ENCODE measurements at places on chromosomes 16 and 17.

DNA sequence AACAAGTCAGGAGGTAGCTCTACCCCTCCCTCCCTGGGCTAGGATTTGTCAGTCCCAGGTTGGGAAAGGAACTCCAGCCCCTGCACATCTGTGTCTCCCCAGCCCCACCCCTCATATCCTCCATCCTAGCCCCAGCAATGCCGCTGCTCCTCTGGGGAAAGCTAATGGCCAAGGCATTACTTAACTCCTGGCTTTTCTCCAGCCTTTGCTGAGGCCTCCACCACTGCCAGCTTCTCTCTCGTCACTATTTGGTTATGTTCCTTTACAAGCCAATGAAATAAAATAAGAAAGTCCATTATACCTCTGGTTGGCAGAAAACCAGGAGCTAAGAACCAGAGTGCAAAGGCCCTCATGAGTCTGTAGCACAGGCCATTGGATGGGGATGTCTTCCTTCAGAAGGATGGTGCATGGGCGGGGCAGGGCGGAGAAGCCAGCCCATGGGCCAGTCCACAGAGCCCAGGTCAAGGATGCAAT, 171.0 kb downstream of the CCDC182 start:
- DNase-seq: no peak

DNA sequence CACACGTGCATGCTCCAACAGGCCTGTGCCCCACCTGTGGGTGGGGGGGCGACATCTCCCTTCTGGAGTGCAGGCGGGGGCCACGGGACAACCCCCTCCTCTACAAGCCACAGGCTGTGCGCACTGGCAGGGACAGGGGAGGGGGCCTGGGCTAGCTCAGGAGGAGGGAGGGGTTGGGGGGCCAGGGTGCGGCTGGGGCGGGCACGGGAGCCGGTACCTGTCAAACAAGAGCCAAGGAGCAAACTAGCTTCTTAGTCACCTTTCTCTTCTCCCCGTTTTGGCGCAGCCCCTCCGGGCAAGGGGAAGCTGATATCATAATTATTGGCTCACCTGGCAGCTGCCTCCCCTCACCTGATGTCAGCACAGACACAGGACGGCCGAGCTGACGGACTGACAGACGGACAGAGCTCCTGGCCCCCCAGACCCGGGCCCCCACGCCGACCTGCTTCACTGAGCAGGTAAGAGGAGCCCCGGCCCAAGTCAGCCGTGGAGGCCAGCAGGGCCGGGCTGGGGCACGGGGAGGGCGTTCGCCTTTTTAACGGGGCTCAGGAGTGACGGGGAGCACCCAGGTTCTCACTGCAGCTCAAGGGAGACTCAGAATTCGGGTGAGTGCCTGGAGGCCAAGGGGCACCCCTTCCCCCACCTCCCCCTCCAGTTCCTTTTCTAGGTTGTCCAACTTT, at the start of gene FOXN1:
Gene FOXN1, plus strand, starts transcription at position 363 of the 680 bp plus-strand sequence. CDS start 17,622 bp downstream, outside the sequence.
- no peak for DNase-seq

GRCh38 chr17:37535906-37536305, 46.2 kb downstream of the DUSP14 start:
- DNase-seq: no peak

DNA sequence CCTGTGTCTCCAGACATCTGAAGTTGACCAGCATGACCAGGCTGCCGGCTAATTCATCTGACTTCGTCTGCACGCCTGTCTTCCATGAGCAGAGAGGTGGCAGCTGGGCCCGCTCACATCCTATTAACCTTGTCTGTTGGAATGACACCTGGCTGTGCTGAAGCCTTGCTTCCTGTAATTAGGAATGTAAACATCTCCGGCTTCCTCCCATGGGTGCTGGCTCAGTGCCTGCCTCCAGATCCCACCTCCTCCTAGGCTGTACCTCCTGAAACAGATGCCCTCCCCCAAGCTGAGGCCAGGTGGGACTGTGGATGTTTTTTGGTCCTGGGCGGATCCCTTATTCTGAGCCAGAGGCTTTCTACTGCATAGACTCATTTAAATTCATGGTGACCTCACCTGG, 296.3 kb downstream of the HS3ST4 start:
- DNase-seq: no peak

DNA sequence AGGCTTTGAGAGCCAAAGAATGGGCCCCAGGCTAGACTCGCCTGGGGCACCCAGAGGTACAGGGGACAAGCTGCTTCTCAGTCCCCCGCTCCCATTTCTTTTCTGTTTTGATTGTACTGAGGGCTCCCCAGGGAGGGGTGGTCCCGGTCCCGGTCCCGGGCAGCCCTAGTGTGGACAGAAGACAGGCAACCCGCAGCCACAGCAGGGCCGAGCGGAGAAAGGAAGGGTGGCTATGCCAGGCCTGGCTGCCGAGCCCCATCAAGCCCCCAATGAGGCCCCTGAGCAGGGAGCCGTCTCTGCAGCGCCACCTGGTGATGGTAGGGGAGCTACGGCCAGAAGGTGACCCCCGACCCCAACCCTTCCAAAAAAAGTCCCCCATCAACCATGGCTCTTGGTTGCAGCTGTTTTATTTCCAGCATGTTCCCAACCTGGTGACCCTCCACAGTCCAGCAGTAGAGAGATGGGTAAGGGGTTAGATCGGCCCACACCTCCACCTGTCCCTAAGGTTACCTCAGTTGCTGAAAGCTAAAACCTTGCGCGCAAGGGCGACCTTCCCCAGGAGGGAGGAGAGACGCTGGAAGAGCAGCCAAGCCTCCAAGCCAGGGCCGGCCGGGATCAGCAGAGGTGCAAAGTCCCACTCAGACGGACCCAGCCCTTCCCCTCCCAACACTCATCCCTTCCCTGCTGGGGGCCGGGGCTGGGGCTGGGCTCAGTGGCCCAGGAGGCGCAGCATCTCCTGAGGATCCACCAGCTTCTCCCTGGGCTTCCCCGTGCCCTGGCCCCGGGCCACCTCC, 2.6 kb upstream of the GRIN2C start:
- DNase-seq: peak; percentile 87

- no peak for DNase-seq
Observed at GRCh38 chr17:27577121-27577761, 53.7 kb upstream of the LGALS9 start.

GRCh38 chr16:29729116-29729521, 16.7 kb downstream of the C16orf54 start:
- DNase-seq: no peak

- DNase-seq: no peak
Observed at GRCh38 chr17:48997827-48998586, 822 bp downstream of the IGF2BP1 start.

DNA sequence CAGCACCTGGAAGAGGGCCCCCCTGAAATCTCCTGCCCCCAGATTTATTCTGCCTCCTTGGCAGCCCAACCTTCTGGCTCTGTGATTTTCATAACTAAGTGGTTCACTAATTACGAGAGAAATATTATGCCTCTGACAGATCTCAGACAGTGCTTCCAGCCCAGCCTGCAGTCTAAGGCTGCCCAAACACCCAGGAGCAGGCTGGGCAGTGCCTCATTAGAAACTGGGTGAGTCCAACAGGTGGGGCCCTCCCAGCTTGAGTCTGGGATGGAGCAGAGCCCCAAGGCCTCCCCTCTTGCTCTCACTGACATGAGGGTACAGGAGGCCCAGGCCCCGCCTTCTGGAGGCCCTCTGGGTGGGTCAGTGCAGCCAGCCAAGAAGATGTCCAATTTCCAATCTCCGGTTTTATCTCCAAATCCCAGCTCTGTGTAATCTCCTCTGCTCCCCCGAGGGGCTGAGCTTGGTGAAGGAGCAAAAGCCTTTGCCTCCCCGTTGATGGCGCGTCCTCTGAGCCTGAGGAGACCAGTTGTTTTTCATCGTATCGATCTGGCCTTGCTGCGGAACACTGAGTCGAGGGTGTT, 20.1 kb upstream of the ABCC3 start:
- DNase-seq: no peak

DNA sequence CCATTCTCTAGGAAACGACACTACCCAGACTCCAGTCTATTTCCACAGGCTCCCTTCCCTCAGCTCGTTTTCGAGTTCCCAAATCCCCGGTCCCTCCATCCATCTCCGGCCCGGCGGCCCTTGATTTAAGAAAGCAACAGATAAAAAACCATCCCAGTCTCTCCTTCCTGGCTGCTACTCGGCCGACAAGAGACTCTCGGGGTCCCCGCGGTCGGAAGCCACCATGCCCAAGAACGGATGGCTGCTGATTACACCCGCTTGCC, 182 bp downstream of the RPL26 start:
- no peak for DNase-seq

GRCh38 chr16:81544700-81545271, 100.2 kb downstream of the CMIP start:
- no peak for DNase-seq

DNA sequence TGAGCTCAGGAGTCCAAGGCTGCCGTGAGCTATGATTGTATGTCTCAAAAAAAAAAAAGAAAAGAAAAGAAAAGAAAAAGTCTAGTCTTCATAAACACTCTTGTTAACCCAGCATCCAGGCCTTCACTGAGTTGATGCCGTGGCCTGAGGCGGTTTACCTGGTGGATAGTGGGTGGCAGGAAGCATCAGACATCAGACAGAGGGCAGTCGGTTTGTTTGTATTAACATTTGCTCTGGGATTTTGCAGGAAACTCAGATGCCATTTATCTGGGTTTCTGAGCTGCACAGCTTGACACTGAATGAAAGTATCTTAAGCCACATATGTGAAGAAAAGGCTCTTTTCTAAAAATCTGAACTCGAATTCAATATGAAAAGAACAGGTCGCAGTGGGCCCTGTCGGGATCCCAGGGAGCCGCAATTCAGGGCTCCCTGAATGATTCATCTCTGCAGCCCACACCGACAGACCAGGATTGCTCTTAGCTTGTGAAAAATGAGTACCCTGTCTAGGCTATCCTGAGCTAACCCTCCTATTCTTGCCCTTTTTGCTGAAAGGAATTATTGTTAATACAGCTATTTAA, 1.1 kb upstream of the DBNDD1 start:
- DNase-seq: no peak

- no peak for DNase-seq
Observed at GRCh38 chr16:3774156-3774767, 56.9 kb upstream of the TRAP1 start.

GRCh38 chr17:29342158-29342765, 47.9 kb upstream of the TAOK1 start:
- no peak for DNase-seq

DNA sequence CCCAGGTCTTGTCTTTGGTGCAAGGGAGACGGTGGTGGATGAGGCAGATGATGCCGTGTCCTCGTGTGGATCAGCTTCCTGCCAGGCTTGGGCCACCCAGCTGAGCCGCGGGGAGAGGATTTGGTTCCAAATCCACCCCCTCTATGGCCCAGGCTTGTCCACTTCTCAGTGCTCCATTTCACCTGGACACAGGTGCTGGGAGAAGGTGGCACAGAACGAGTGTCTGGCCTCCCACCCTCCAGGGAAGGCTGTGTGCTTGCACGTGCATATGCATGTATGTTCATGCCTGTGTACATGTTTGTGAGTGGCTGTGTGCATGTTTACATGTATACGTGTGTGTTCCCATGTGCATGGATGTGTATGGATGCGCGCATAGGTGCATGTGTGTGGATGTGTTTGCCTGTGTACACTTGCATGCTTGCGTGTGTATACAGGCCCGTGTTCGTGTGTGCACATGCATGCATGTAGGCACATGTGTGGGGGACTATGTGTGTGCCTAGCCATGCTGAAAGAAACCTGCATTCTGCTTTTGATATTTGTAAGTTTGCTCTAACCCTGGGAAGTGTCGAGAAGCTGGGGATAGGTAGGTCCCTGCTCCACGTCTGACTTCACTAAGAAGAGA, 196.3 kb downstream of the IRF8 start:
- DNase-seq: no peak

DNA sequence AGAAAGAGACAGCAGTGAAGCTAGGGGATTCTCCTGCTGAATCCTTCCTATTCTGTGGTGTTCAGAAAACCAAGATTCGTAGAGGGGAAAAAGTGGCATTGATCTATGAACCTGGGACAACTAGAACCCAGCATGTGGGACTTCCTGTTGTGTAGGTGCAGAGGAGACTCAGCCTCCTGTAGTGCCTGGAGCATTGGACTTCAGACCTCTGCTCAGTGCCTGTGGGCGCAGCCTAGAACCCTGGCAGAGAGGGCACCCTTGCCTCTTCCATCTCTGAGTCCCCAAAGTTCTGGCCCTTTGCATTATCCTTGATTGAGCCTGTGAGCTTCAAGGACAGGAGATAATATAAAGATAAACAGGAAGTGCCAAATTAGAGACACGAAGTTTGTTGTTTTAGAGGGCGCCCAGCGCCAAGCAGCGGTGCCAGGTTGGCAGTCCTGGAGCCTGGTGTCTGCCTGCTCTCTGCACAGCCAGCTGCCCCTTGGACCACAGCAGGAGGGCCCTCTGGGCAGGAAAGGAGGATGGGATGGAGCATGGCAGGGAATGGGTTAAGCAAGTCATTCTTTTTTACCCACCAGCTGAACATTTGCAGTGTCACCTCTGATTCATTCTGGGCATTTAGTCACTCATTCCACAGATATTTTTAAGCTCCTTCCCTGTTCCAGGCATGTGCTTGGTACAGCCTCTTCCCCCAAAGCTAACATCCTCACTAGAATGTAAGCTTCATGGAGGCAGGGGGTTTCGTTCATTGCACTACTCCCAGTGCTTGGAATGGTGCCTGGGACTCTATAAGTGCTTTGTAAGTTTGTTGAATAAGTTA, 11.9 kb upstream of the SP6 start:
- DNase-seq: no peak

- DNase-seq: no peak
Observed at GRCh38 chr17:292016-292415, 60.6 kb downstream of the RPH3AL start.

DNA sequence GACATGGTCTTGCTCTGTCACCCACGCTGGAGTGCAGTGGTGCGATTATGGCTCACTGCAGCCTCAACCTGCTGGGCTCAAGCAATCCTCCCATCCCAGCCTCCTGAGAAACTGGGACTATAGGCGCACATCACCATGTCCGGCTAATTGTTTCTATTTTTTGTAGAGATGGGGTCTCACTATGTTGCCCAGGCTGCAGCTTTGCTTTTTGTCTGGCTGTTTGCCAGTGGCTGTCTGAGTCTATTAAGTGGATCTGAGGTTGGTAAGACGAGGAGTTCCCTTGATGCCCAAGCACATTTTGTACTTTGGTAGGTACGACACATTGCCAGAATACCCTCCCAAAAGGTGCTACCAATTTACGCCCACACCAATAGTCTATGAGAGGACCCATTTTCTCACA, 5.1 kb downstream of the TBX21 start:
- DNase-seq: no peak

- no peak for DNase-seq
Observed at GRCh38 chr16:48583075-48584065, 26.6 kb downstream of the N4BP1 start.

- DNase-seq: no peak
Observed at GRCh38 chr16:46757339-46758050, 9.4 kb upstream of the MYLK3 start.

DNA sequence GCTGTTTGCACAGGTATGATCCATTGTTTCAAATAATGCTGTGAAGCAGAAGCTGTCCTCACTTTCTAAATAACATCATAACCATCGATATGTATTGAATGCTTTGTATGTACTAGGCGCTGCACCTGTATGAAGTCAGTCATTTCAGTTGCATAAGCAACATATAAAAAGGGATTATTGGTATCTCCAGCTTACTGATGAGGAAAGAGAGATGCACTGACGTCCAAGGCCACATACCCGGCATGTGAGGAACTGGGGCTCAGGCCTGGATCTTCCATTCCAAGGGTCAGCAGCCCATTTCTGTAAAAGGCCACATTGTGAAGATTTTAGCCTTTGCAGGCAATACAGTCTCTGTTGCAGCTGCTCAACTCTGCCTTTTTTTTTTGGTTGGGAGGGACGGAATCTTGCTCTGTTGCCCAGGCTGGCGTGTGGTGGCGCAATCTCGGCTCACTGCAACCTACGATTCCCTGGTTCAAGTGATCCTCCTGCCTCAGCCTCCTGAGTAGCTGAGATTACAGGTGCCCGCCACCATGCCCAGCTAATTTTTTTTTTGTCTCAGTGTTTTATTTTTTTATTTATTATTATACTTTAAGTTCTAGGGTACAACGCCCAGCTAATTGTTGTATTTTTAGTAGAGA, 244.7 kb downstream of the MRTFB start:
- no peak for DNase-seq

Data from stimulated activated CD8-positive, alpha-beta memory T cell treated with anti-CD3 and anti-CD28 coated beads, Interleukin-4, amount 100 ng/mL, for 48 hours (primary cell).